Amniotic epithelial cell (primary cell): ENCODE measurements at places on chromosomes 1 and 21.
A peak's percentile ranks its signal among the peaks of the same experiment; 100 is the strongest.

- DNase-seq = no peak
These were observed 59.0 kb upstream of the SLC30A10 start for GRCh38 chr1:219987325-219987724.

GRCh38 chr1:8182034-8182761 is 135.7 kb upstream of the SLC45A1 start:
- peak; percentile 98 for DNase-seq

GRCh38 chr1:70910013-70910412 is 137.6 kb downstream of the PTGER3 start:
- no peak for DNase-seq

DNA sequence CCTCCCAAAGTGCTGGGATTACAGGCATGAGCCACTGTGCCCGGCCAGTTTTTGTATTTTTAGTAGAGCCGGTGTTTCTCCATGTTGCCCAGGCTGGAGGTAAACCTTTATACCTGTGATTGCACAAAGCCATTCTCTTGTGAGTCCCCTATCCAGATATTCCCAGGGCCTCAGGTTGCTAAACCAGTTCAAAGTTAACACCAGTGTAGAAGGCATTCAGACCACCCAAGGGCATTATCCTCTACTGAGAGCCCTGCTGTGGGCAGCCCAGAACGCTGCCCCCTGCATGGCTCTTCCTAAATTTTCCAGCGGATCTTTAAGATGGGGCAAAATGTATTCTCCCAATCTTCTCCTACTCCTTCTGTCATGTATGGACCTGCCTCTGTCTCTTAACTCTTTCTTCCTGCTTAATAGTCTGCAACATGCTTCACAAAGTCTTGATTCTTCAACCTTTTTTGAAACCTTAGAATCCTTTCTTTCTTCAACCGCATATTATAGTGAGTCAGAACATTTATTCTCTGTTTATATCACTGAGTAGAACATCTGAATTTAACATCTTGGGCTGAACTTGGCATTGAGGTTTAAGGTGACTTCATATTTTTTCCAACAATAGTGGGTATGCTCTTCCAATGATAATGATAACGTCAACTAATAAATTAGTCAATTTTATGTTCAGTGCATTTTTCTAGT is 36.0 kb downstream of the UBE4B start:
- no peak for DNase-seq

DNA sequence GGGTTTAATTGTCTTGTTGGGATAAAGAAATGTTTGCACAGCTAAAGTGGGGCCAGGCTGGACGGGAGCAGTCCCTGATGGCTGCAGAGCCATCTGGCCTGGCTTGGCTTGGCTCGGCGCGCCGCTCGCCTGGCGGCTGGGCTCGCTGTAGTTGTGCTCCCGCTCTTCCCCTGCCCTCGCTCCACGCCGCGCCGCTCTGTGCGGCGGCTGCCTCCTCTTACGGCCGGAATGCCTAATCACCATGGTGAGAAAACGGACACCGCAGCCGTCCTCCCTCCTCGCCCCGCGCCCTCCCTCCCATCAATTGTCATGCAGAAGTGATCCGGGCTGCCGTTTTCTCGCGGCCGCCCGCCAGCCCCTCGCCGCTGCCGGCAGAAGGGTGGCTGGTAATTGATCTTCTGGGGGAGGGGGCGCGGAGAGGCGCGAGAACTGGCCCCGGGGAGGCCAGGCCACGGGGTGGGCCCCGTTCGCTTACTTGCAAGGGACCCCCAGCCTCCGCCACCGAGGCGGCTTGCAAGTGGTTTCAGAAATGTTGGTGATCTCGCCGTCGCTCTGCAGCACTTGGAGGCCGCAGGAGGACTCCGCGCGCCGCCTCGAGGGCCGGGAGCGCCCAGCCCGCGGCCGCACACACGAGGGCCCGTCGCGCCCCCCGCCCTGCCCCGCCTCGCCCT is 12.4 kb downstream of the RNF220 start:
- no peak for DNase-seq

- DNase-seq = no peak
These were observed 156.5 kb downstream of the HLX start for GRCh38 chr1:221035662-221036153.

GRCh38 chr1:27872802-27873551 is 633 bp downstream of the THEMIS2 start:
- peak; percentile 43 for DNase-seq

- DNase-seq = no peak
These were observed 11.6 kb upstream of the DNAJC6 start for GRCh38 chr1:65297706-65298105.

GRCh38 chr1:118249641-118250040 is 64.6 kb upstream of the SPAG17 start:
- DNase-seq = no peak

DNA sequence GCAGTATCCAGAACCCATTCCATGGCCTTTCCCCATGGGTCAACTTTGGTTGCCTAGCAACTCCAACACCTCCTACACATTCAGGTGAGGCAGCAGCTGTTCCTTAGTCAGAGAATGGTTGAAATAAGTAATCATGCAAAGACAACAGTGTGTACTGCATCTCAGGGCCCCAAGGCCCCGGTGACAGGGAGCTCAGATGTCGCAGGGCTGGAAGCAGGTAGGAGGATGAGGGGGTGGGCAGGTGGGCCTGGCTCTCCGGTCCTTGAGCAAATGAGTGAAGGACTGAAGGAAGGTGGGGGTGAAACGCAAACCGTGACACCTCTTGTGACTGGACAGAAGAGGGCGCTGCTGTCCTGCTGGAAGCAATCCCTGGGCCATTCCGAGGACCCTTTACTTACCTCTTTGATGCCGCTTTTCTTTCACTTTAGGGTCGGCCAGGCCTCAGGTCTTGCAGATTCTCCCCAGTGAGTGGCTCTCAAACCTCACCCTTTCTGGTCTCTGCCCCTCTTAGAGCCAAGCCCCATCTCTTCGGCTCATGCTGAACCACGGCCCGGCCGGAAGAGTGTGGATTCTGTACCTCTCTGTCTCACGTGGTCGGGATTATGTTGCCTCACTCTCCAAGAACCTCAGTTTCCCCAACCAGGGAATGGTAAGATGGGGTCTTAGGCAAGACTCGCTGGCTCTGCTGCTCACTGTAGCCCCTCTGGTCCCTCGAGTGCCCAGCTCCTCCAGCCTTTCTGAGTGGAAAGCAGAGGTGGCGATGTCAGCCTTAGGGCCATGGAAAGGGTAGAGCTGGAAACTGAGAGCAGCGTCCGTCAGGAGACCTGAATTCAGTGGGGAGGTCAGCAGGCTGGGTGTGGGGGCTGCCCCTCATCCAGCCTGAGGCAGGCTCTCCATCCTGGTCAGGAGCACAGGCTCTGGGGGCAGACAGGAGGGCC is 5.6 kb upstream of the KCNA10 start:
- peak; percentile 38 for DNase-seq

DNA sequence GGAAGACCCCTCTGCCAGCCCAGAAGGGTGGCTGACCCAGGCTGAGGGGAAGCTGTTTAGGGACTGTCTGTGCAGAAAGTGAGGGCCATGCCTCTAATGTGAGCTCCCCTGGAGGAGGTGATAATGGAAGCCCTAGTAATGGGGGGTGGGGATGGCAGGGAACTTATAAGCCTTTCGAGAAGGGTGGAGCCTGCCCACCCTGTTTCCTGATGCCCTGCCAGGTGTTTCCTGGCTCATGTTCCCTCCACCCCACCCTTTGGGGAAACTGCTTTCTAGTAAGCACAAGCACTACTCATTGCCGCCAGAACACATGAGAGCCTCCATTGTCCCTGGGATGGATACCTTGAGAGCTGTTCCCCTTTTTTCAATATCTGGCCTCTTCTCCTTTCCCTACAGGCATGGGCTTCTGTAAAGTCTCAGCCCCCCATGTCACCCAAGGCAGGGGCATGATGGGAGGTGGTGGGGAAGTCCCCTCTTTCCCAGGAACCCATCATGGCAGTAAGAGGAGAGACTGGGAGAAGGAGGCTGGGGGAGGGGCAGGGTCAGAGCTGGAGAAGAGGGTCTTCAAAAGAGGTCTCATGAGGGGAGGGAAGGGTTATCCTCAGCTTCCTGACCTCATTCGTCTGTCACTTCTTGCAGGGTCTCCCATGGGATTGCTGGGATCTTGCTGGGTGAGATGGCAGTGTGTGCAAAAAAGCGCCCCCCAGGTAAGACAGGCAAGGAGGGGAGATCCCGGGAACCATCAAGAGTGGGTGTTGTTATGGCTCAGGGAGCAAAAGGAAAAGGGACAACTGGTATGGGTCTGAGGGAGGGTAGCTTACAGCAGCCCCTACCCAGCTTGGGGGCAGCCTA is 2.4 kb downstream of the ATP8B2 start:
- DNase-seq = no peak
